ENCODE measurements at places on chromosomes 3 and 15. TPM values are rescaled to one million over a fixed set of nuclear protein-coding genes. Genes with fewer than 3 reads are reported as not detected.

Gene DZIP1L
- total RNA-seq: 21.4 TPM

Gene GSK3B
- total RNA-seq: 39.7 TPM

Gene OPA1
- 73.7 TPM for total RNA-seq

Gene BHLHE40
- total RNA-seq: 22.8 TPM

Gene DUOX2
- total RNA-seq: not detected

Gene ADAMTS9
- 1.1 TPM for total RNA-seq

Gene KLHL6
- total RNA-seq: not detected

Gene MESP2
- total RNA-seq: 0.28 TPM

DNA sequence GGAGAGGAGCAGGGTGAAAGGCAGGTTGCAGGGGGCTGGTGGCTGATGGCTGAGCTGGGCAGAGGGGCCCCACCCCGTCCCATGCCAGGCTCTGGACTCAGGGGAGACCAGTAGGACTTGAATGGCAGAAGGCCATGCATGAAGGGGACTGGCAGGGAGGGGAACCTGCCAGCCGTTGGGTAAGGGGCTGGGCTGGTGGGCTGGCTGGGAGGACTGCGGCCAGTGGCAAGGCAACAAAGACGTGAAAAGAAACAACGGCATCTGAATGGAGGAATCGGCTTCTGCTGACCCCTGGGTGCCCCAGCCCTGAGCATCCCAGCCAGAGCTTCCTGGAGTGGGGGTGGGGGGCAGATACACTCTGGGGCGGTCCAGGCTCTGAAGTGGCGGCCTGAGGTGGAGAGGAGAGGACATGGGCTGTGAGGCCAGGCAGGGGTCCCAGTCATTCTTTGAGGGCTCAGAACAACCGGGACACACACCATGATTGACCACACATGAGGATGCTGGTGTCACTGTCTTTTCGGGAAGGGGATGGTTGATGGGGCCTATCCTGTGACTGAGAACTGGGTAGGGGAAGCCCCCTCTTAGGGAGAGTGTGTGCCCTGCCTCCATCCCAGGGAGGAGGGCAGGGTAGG is 11.7 kb downstream of the GLYCTK start:
- no peak for DNase-seq

- DNase-seq: peak; percentile 81
These were observed 13.7 kb downstream of the CAND2 start for GRCh38 chr3:12810013-12810780.

DNA sequence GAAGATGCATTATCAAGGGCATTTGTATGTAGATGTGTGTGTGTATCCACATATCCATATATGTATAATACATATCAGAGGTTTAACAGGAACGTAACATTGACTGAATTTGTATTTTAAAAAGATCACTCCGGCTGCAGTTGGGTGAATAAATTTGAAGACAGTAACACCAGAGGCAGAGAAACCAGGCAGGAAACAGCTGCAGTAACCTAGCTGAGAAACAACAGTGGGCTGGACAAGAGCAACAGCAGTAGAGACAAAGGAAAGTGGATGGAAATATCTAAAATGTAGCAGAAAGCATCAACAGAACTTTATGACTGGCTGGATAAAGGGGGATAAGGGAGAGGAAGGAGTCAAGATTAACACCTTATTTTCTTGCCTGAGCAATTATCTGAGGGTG is 68.3 kb upstream of the SETMAR start:
- DNase-seq: no peak

- peak; percentile 74 for DNase-seq
These were observed 42.5 kb downstream of the CHCHD6 start for GRCh38 chr3:126746395-126747177.

DNA sequence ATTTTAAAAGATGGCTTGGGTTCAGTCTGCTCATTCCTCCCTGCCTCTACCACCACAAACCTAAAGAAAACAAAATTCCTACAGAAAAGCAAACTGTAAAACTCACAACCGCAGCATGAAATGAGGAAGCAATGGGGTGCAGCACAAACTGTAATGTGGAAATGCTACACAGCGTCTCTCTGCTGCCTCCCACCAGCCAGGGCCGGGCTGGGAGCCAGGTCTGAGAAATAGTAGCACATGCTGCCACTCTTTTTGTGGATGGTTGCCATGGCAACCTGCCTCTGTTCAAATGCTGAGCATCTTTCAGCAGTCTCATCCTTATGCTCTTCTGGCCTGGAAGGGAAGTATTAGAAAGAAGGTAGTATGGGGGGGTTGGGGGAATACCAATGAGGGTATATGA is 55.4 kb downstream of the EOMES start:
- peak; percentile 80 for DNase-seq

- no peak for DNase-seq
These were observed 13.1 kb downstream of the BSN start for GRCh38 chr3:49567406-49567805.

DNA sequence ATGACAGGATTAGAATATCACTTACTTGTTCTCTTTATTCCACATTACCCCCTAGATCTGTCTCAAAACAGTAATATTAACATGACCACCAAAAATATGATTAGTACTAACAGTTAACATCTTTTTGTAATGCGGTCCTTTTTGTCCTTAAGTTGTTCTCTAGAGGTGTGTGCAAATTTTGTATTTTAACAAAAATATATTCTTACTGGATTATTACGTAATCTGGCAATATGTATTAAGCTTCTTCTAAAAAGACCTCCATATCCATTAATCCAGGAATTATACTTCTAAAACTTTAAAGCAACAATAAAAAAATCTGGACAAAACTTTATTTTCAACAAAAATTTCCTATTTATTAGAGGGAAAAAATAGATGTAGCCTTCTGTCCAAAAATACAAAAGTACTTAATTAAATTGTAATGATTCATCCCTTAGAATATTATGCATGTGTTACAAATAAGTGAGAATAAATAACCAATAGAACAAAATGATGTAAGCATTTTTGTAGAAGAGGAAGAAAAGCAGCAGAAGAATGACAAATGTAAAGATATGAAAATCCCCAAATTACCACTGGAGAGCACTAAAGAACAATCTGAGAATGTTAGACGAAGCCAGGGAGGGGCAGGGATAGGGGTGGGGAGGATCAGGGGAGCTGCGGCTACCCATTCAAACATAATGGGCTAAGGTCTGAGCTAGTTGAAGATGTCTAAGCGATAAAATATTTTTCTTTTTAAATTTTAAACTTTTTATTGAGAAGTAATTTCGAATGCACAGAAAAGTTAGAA is 945.6 kb downstream of the MCTP2 start:
- no peak for DNase-seq

- DNase-seq: no peak
These were observed 66.0 kb downstream of the CGNL1 start for GRCh38 chr15:57442335-57442734.

GRCh38 chr15:26083896-26084295 is 220.8 kb upstream of the ATP10A start:
- no peak for DNase-seq

DNA sequence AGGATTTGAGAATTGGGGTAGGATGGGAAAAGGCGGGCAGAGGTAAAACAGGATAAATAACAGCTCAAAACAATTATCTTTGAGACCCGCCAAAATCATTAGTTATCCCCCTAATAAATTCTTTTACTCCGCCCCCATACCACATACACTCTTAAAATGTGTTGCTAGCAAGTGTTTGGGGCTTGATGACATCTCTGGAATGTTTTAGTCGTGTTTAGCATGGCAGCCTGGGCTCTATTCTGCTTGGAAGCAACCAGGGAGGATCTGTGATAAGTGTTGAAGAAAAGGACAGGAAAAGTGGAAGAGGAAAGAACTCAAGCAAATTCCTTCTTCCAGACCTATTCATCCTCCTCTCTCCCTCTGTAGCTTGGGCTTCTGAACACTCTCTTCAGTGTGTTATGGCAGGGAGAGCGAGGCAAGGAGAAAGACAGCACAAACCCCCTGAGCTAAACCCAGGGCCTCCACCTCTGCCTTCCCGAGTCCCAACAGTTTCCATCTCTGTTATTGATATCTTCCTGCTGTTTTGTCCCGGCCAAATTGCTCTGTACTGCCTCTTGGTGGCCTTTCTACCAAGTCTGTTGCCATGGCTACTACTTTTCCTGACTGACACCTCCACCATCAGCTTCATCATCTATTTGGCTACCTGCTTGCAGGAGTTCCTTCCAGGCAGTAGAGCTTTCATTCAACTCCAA is 135.8 kb downstream of the RPL22L1 start:
- DNase-seq: no peak

DNA sequence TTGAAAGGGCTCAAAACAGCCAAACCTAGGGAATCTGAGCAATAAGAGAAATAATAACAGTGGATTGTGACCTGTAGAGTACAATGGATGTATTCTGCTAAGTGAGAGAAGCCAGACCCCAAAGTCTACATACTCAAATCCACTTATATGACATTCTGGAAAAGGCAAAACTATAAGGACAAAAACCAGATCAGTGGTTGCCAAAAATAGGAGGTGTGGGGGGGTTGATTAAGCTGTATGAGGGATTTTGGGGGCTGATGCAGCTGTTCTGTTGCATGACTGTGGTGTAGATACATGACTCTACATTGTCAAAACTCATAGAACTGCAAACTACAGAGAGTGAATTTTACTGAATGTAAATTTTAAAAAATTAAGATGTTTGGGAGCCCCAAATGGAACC is 20.1 kb upstream of the CGNL1 start:
- no peak for DNase-seq

DNA sequence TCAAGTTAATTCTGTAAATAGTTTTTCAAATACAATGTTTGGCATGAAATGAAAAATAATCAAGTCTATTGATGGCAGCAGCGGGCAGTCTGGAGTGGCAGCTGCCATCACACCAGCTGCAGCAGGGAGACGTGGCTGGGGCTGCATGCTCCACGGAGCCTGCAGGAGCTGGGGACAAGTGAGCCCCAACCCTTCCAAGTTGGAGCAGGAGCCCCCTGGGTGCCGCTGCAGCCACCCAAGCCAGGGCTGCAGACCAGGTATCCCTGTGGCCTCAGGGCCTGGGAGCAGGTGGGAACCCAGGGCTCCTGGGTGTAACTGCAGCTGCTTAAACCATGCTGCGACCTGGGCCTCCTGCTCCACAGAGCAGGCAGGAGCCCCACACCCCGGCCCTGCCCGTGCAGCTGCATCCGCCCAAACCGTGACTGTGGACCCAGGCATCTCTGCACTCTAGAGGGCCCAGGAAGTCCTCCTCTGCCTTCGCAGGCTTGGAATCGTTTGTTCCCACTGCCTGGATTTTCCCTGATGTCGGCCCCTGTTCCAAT is 257.4 kb downstream of the PLOD2 start:
- DNase-seq: no peak

DNA sequence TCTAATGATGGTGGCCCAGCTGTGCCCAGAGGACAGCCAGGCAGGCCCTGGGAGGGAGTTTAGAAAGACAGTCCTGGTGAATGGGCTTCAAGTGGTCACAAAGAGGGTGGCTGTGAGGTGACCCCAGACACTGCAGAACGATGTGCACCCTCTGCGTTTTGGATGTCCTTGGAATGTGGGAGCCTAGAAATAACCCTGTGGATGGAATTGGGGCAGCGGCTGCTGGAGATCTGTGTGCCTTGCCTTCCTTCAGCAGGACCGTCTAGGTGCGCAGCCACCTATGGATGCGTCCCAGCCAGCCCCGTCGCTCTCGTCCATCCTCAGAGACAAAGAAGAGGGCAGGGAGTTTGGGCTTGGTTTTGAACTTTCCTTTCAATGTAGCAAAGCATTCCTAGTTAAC is 46.5 kb downstream of the KLHL25 start:
- no peak for DNase-seq

GRCh38 chr3:158789592-158789991 is 12.3 kb upstream of the MFSD1 start:
- DNase-seq: peak; percentile 81

GRCh38 chr15:73114064-73114463 is 61.8 kb downstream of the NEO1 start:
- DNase-seq: no peak

DNA sequence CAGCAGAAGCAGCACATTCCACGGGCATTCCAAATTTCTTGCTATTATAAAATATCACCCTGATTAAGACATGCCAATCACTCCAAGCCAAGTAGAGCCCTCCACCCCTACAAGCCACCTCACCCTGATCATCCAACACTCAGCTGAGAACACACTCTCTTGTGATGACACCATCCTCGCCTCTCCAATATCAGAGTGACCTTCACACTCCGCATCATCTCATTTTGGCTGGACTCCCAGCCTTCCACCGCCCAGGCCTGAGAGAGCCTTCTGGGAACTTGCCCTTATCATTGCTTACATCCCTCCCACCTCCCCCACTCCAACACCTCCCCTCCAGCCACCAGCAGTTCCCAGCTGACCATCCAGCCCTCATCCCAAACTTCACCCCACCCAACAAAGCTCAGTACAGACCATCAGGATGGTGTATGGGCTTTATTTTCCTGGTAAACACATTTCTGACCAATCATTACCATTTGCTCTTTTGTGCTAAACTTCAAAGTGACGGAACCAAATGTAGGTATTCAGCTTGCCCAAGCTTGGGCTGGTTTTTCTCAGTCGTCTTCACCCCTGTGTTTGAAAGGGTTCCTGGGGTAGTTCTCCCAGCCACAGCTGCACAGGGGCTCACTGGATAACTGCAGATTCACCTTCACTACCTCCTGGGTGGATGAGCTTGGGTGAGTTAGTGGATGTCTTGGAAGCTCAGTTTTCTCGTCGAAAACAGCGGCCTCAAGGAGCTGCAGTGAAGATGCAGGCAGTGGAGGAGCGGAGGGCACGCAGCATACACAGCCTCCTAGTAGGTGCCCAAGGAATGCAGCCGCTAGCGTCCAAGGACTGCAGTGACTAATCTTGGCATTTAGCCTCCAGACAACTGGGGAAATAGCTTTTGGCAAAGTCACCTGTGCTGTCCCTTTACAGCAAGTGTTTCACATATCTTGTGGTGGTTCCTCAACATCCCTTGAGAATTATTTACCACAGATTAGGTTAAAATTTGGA is 115.1 kb downstream of the LIPC start:
- peak; percentile 91 for DNase-seq

- DNase-seq: no peak
These were observed 979.1 kb downstream of the MCTP2 start for GRCh38 chr15:95210436-95210981.

- no peak for DNase-seq
These were observed 818.2 kb upstream of the LMCD1 start for GRCh38 chr3:7683426-7683825.

DNA sequence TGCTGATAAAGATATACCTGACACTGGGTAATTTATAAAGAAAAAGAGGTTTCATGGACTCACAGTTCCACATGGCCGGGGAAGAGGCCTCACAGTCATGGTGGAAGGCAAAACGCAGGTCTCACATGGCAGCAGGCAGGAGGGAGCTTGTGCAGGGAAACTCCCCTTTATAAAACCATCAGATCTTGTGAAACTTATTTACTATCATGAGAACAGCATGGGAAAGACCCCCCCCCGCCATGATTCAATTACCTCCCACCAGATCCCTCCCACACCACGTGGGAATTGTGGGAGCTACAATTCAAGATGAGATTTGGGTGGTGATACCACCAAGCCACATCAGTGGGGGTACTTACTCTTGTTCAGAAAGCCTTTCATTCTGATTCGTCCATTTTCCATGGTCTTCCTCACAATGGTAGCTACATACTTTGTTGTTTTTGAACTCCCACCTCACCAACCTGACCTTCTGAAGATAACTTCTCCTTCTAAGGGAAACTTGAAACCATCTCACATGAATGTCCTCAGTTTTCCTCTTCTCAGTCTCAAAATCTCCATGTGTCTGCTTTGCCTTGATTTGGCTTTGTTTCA is 275.6 kb upstream of the PROK2 start:
- DNase-seq: no peak

- no peak for DNase-seq
These were observed 27.3 kb downstream of the ABHD2 start for GRCh38 chr15:89115547-89115946.

Data from IMR-90 (cell line).